Cortex of kidney (tissue), 1 donor: ENCODE measurements at places on chromosomes 6 and 20.

DNA sequence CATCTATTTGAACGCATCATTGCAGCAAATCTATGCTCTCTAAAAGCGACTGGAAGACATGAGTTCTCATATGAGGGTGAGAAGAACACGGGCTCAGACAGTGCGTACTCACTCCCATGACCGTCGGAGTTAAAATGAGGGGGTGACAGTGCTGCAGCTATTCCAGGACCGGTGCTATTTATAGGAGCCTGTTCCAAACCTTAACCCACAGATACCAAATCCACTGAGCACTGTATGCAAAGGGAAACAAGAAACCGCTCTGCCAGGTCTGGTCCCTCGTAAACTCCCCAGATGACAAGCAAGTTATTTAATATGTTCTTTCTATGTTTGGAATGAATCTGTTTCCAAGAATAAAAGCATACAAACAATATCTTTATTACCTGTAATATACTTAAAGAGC lies 22.9 kb downstream of the PPP1R3G start:
- no peak for DNase-seq

- no peak for DNase-seq
These were observed 208.8 kb downstream of the ARHGAP18 start for GRCh38 chr6:129500958-129501739.

DNA sequence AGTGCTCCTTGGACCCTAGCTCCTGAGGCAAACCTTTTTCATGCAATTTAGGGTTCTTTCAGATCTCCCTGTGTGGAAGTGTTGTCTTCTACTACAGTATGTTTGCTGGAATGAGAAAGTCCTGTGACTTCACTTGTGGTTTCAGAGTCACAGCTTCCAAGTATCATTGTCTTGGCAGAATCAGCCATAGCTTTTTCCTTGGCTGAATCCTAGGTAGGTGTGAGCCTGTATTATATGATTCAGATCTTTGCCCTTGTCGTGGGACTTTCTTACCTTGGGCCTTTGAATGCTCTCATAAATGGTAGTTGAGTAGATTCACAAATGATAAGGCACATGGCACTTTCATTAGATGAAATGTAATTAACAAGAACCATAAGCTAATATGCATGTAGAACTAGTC lies 16.5 kb downstream of the CARMIL1 start:
- no peak for DNase-seq

- DNase-seq: no peak
These were observed 144.3 kb upstream of the SPACA1 start for GRCh38 chr6:87903323-87903722.

DNA sequence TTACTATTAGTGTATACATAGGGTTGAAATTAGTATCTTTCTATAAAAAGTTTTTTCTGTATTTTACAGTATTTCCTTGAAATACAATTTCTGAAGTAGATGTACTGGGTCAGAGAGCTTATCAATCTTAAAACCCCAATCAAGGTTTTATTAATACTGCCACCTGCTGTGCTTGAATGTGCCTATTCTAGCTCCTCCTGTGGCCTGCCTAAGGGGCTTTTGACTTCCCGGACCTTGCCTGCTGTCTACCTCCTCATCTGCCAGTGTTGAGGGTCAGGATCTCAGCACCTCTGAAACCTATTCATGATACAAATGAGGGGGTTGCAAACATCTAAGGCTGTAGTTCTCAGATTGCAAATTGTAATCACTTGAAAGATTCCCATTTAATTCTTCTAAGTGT lies 9.2 kb downstream of the PACRG start:
- no peak for DNase-seq

GRCh38 chr6:42010185-42010891 lies 40.0 kb upstream of the TAF8 start:
- DNase-seq: no peak

- no peak for DNase-seq
These were observed 61.9 kb downstream of the GPR6 start for GRCh38 chr6:110039981-110040383.

DNA sequence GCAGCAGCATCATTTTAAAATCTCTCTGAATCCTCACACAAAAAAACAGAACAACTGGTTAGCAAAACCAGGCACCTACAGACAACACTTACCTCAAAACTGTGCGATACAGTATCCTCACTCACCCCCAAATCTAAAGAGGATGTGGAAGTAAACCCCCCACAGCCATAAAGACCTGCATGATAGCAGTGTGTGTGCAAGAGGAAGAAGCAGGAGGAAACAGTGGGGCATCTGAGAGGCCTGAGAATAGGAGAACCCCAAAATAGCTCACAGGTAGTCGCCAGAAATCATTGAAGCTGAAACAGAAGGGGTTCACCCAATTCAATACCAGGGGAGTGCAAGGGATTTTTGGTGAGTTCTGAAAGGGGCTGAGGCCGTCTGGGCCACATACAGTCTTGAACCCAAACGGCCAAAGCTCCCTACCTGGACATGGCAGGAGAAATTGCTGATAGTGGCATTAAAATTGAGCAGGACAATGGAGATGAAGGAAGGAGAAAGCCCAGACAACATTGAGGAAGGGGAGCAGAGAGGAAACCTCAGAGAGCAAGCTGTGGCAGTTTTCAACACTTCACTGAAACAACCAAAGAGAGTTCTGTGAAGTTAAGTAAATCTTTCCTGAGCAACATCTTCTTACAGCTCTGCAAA lies 129.7 kb downstream of the FIG4 start:
- no peak for DNase-seq

DNA sequence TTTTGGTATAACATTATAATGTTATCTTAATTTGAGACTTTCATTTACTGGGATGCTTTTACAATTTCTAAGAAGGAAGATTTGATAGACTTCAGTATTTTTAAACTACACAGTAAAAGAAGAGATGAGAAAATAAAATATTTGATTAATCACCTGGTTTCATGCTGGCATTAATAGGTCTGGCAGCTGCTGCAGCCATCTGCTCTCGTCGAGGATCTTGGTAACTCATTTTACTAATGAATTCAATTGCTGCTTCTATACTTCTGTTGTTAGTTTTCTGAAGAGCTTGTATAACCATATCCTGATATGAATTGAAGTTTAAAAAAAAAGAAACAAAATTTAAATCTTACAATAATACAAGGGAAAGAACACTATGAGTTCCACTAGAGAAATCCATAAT lies 23.0 kb downstream of the LATS1 start:
- DNase-seq: no peak

DNA sequence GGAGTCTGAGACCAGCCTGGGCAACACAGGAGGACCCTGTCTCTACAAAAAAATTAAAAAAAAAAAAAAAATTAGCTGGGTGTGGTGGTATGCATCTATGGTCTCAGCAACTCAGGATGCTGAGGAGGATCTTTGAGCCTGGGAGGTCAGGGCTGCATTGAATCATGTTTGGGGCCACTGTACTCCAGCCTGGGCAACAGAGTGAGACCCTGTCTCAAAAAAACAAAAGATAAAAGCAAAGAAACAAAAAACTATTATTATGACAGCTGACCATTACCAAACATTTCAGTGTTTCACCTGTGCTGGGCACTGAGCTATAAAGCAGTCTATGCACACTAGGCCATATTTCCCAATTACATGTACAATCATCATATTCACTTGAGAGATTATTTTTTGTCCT lies 35.7 kb downstream of the COX4I2 start:
- DNase-seq: no peak

- DNase-seq: no peak
These were observed 211.8 kb downstream of the QKI start for GRCh38 chr6:163626073-163626867.

DNA sequence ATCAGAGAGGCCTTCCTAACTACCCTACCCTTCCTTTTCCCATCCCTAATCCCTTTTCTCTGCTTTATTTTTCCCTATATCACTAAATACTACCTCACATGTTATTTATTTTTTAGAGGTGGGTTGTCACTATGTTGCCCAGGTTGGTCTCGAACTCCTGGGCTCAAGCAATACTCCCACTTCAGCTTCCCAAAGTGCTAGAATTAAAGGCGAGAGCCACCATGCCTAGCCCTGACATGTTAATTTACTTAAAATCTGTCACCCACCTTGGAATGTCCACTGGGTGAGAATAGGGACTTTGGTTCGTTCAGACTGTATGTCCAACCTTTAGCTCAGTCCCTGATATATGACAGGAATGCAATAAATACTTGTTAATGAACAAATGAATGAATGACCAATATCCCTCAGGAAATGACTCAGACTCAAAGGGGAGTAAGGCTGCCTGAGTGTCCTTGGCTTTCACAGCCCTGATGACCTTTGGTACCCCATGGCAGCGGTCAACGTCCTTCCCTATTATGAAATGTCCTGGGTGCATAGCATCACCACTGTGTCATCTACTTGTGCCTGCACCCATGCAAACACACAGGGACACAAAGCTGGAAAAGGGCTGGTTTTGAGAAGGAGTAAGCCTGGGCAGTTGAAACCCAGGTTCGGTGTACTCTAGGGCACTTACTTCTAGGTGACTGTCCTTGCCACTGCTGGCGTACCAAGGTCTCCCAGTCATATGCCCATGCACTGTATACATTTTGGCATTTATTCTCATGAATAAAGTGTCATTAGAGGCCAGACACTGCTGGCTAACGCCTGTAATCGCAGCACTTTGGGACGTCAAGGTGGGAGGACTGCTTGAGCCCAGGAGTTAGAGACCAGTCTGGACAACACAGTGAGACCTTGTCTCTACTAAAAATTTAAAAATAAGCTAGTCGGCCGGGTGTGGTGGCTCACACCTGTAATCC lies 26.5 kb downstream of the BCL2L1 start:
- DNase-seq: no peak

- no peak for DNase-seq
These were observed 17.2 kb downstream of the ZDHHC14 start for GRCh38 chr6:157398151-157398550.

DNA sequence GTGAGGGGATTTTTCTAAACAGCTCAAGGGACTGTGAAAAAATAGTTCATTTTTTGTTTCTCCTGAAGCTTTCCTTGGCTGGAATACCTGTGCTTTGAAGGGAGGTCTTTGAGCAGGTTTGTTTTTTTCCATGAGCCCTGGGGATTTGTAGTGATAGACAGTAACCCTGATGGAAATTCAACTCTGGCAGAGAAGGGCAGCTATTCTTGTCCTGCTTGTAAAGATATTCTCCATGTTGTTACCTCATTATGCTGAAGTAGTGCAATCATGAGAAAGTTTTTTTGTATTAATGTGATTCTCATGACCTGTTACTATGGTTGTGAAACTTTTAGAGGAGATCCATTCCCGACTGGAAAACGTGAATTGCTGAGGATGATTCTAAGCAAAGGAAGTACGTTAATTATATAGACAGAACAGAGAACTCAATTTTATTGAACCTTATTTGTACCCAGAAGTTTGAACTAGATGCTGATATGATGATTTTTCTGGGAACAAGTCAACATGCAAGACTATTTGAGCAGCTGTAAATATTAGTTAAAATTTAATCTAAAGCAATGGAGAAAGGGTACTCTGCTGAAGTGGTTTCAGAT lies 12.5 kb downstream of the UTRN start:
- DNase-seq: no peak

- no peak for DNase-seq
These were observed 30.2 kb downstream of the RANBP9 start for GRCh38 chr6:13681305-13682061.

DNA sequence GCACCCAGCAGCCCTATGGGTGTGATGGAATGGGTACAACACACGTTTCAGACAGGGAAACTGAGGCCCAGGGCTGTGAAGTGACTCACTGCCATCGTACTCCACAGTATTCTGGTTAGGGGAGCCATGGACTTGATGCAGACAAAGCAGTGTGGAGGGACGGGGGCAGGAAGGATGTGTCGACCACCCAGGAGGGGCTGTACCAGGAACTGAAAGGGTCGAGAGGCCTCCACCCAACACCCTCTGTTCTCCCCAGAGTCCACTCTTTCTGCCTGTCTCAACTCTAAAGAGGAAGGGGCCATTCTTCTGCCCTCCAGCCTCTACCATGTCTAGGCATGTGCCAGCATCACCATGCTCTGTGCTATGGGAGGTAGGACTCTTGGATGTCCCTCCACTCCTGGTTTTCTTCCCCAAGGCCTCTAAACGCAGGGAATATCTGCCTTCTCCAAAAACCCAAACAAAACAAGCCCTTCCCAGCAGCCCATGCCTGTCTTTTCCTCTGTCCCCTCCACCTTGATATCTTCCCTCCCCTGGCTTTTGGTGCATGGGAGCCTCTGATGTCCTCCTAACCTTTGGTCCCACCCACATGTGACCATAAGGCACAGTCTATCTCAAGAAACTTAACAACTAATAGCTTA lies 7.4 kb downstream of the SLC22A1 start:
- no peak for DNase-seq

- DNase-seq: no peak
These were observed 208.6 kb downstream of the UST start for GRCh38 chr6:148955441-148955840.

- no peak for DNase-seq
These were observed 40.1 kb upstream of the LTV1 start for GRCh38 chr6:143802833-143803565.

DNA sequence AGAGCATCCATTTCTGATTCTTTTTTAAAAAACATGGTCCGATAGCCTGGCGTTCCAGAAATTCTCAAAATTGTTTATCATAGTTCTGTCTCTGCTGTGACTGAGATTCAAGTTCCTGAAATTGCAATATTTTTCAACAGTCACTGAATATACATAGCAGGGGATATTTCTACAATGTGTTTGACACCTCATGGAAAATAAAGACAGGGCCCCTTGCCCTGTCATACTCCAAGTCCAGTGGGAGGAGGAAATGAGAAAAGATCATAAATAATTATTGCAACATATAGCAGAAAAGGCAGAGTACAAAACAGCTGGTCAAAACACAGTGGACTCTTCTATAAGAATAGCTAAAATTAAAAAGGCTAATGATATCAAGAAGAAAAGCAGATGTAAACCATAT lies 234.8 kb upstream of the SPTLC3 start:
- no peak for DNase-seq

GRCh38 chr6:85714893-85715530 lies 72.3 kb upstream of the SYNCRIP start:
- no peak for DNase-seq

DNA sequence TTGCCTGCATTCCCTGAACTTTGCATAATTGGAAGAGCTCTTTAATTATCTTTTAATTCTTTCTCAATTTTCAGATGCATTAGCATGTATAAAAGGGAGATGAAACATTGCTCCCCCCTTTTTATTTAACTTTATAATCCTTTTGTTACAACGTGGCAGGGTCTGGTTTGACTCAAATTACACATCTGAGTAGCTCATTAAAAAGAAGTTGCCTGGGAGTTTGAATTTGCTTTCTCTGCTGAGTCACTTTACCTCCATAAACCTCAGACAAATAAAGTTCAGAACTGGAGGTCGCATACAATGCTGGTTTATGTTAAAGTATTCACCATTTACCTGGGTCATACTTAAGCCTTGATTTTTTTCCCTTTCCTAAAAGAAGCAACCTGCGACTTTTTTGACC lies 495.2 kb downstream of the PREX1 start:
- DNase-seq: no peak

DNA sequence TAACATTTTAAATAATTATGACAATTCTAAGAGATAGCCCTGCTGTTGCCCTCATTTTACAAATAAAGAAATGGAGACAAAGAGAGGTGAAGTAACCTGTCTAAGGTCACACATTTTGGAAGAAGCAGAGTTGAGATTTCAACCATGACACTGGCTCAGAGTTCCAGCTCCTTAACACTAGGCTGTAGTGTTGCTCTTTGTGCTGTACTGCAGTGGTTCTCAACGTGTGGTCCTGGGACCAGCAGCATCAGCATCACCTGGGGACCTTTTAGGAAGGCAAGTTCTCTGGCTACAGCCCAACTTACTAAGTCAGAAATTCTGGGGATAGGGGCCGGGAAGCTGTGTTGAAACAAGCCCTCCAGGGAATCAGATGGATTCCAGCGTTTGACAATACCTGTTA lies 62.4 kb upstream of the FERMT1 start:
- DNase-seq: no peak

GRCh38 chr6:13544454-13545186 lies 29.8 kb upstream of the SIRT5 start:
- no peak for DNase-seq

GRCh38 chr6:165880686-165881085 lies 217.6 kb upstream of the PDE10A start:
- DNase-seq: no peak
